NCI-H1417 treated with DMSO at 0.1 percent for 48 hours (cell line): ENCODE measurements at places on chromosomes 16 and 17.

- no peak for DNase-seq
Measured at GRCh38 chr17:29760279-29761039, 137.7 kb upstream of the CORO6 start.

DNA sequence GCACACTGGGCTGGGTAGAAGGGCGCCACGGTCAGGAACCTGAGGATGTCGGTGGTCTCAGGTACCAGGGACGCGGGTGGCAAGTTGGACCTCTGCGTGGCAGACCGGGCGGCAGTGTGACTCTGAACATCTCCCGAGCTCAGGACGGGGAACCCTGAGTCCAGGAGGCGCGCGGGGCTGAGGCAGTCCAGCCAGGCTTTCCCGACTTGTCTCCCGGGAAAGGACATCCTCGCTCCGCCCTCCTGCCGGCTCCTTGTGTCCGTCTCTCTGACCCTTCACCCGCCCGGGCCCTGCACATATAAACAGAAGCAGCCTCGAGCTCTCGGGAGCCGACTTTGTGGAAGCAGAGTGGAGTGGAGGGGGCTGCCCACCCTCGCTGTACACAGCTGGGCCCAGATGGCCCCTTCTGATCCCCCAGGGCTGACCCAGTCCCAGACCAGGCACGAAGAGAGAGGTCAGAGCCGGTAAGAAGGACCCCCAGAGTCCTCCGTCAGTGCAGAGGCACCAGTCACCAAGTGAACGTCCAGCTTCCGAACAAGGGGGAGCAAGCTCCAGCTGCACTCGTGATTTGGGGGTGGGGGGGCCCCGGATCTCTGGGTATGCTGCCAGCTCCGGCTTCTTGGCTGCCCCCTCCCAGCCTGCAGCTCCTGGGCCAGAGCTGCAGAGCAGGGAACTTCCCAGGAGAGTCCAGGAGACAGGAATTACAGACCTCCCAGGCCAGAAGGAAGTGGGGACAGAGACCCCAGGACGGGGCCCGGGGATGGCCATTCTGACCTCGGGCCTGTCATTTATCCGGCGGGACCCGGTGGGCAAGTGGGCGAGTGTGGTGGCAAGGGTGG, 8.5 kb upstream of the P2RX1 start:
- DNase-seq: no peak

GRCh38 chr16:49464877-49465504, 91.4 kb downstream of the C16orf78 start:
- DNase-seq: no peak

- peak; percentile 37 for DNase-seq
Measured at GRCh38 chr17:36608794-36609497, 7.6 kb downstream of the MRM1 start.

DNA sequence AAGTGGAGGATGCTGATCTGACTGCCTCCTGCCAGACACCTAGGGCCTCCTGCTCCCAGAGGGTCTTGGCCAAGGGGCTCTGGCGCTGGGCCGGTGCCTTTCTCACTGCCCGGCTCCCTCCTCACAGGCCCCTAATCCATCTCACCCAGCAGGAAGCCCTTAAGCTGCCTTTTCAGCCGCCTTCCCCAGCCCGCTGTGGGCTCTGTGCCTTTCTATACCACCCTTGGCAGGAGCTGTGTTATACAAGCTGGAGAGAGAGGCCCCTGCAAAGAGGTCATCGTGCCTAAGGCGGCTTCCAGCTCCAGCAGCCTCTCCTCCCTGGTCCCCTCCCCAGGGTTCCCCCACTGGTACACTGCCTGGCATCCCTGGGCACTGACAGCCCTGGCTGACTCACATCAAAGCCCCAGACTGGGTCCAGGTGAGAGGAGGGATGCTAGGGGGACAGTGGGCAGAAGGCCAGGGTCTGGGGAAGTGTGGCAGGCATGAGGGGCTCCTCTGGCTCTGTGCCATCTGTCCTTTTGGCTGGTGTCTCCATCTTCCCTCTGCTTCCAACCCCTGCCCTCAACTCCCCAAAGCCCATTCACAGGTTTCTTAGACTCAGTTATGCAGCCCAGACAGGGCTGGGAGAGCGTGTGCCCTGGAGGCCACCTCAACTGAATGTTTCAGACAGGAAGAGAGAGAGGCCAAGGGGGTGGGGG, 15.3 kb upstream of the FZD2 start:
- no peak for DNase-seq

- DNase-seq: no peak
Measured at GRCh38 chr16:9741776-9742175, 440.5 kb downstream of the GRIN2A start.

DNA sequence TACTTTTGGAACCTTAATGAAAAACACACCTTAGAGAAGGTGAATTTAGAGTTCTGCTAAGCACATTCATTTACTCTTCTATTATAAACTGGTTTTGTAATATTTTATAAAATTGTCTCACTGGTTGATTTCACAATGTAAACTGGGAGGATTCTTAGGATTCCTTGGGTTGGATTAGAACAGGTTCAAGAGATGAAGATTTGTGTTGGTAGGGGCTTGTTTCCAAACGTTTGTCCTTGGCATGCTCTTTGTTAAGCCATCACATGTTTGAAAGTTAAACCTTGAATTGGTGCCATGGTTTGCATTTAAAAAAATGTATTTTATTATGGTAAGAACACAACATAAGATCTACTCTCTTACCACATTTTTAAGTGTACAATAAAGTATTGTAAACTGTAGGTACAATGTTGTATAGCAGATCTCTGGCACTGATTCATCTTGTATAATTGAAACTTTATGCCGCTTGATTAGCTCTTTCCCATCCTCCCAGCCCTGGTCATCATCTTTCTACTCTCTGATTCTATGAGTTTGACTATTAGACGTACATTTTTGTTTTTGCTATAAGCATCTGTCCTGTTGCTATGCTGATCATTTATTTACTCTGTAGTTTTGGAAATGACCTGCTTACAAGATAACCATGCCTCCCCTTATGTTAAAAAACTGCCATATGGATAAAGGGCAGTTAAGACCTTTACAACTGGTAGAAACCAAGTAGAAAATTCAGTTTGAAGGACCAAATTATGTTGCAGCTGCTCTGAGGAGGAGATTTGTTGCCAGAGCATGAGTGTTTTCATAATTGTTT, 9.6 kb downstream of the FTO start:
- DNase-seq: no peak
